ENCODE measurements at places on chromosomes 1 and 21.

- no peak for DNase-seq
Observed at GRCh38 chr1:203328714-203329122, 22.2 kb downstream of the FMOD start.

DNA sequence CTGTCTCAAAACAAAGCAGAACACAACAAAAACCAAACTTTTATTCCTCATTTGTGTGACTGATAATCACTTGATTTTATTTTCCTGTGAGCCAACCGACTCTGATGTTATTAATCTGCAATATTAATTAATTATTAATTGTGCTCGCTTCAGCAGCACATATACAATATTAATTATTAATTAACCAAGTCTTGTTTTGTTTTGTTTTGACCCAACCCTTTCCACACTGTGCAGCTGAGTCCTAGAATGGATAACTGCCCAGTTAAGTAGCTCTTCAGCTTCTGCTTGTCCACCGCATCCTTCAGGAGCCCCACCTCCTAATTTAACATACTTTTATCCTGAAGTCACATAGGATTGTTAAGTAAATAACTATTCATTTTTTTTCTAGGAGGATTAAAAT lies 47.4 kb upstream of the EXO1 start:
- no peak for DNase-seq

- peak; percentile 43 for DNase-seq
Observed at GRCh38 chr1:87449348-87449963, 120.8 kb downstream of the LMO4 start.

DNA sequence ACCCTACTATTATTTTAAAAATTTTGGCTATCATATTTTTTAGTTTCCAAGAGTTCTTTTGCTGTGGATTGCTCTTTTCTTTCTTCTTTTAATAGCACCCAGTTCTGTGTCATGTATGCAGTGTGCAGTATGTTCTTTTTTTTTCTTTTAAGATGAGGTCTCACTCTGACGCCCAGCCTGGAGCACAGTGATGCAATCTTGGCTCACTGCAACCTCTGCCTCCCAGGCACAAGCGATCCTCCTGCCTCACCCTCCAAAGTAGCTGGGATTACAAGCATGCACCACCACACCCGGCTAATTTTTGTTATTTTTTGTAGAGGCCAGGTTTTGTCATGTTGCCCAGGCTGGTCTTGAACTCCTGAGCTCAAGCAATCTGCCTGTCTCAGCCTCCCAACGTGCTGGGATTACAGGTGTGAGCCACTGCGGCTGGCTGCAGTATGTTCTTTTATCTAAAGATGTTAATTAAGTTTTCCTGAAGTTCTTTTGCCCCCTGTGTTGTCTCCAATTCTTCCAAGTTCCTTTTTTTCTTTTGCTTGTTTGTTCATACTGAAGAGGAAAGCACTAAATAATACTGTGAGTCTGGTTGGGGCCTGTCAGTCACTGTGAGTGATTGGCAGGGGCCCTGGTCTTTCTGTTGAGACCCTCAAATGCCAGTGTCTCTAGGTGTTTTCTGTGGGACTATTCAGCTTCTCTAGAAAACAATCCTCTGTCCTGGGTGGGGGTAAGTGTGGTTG lies 17.5 kb upstream of the TTC22 start:
- DNase-seq = no peak

DNA sequence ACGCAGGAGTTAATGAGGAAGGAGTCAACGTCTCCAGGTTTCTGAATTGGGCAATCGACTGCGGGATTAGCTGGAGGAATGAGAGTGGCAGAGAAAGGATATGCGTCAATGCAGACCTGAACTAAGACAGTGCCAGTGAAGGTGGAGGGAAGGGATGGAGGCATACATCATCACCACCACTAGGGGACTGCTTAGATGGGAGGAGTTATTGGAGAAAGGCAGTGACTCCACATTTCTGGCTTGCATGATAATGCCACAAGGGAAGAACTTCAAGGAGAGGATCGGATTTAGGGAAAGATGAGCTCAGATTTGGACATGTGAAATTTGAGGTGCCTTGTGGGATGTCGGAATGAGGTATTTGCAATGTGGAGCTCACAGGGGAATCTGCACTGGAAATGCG lies 17.5 kb downstream of the VASH2 start:
- DNase-seq = no peak

DNA sequence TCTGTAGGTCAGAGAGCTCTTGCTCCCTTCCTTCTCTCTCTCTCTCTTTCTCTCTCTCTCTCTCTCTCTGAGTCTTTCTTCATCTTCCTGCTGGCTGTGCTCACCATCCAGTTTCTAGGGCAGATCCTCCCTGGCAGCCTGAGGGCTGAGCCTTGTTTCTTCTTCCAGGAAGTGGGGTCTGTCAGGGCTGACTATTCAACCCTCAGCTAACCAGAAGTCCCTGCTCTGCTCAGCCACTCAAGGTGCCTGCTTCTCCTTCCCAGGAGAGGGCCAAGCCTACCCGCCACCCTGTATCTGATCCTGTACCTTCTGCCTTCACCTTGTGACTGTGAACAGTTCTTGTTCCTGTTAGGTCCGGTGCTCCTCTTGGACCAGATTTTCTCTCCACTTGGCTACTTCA lies 107.6 kb upstream of the ETV3 start:
- DNase-seq = no peak

- no peak for DNase-seq
Observed at GRCh38 chr1:175433532-175434282, 241.1 kb upstream of the KIAA0040 start.

GRCh38 chr1:34190692-34191091 lies 14.0 kb downstream of the C1orf94 start:
- no peak for DNase-seq

- no peak for DNase-seq
Observed at GRCh38 chr1:204909109-204909508, 38.4 kb downstream of the NFASC start.

DNA sequence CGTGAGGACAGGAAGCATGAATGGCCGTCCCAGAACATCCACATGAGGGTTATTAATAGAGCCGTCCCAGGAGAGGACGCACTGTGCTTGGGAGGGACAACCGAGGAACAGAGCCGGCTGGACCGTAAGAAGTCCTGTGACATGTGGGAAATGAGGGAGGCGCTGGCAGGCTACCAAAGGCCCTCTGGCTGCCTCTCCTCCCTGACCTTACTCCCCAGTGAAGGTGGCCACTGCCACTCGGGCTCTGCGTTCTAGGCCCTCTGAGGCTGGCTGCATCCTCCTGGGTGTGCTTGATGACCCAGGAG lies 15.5 kb upstream of the NPPB start:
- DNase-seq = no peak

DNA sequence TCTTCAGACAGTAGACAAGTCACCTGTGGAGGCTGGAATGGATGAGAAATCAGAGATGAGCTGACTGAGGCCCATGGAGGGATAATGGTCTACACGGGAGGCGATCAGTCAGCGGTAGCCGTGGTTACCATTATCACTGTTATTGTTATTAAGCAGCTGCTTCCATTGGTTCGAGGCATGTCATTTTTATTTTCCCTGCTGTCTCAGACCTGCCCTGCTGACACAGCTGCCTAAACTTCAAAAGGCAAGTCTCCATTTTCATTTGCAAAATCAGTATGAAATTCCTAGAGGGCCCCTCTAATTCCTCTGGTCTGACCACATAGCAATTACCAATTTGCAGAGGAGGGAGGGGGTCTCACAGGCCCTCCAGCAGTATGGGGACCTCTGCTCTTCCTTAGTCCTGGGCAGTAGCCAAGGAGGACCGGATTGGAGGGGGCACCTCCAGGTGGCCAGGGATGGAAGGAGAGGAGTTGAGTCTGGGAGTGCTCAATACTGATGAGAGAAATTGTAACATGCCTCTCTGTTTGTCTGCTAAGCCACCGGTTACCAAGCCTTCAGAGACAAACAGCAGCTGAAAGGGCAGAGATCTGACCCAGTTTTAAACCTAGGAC lies 184.2 kb downstream of the TRABD2B start:
- no peak for DNase-seq

DNA sequence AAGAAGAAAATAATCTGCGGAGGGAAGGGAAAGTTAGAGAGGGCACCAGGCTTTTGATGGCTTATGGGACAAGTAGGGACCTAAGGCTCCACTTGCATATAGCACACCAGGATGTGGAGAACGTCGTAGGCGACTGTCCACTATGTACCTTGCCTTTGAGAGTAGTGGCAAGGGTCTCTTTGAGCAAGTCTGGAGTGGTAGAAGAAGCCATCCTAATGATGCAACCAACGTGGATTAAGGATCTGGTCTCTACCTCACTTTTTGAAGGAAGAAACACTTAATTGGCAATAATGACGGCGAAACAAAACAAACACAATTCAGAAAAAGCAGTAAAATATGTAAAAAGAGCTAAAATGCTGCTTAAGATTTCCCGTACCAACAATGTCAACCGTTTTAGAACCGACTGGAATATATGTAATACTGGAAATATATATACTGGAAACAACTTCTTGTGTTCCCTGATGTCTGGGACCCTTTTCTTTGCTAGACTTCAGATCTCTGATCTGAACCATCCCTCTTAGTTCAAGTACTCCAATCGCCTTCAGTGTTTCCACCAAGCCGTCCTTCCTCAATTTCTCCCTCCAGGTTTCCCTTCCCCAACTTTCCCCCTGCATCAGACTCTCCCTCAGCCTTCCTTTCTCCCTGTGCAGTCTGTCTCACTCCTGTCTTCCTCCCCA lies 821 bp upstream of the KHDRBS1 start:
- no peak for DNase-seq
